ENCODE measurements at places on chromosomes 2 and 18.

DNA sequence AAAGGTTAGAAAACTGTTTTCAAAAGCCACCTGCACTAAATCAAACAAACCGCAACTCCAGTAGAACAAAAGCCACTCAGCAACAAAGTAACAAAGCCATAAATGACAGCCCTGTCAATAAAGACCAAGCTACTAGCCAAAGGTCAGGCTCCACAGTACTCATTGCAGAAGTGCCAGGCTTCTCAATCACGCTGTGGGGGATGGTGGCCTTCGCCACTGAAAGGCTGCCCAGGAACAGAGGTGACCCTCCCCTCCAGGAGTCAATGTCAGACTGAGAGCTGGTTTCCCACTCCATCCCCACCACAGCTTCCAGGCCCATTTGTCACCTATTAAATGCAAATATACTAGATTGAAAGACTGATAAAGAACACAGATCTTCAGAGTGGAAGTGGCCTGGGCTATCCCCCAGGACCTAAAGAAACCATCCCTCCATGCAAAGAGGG lies 5.9 kb downstream of the ATP8B1 start:
- DNase-seq, result no peak

- no peak for DNase-seq
Measured at GRCh38 chr2:200054681-200055468, 99.5 kb downstream of the MAIP1 start.

DNA sequence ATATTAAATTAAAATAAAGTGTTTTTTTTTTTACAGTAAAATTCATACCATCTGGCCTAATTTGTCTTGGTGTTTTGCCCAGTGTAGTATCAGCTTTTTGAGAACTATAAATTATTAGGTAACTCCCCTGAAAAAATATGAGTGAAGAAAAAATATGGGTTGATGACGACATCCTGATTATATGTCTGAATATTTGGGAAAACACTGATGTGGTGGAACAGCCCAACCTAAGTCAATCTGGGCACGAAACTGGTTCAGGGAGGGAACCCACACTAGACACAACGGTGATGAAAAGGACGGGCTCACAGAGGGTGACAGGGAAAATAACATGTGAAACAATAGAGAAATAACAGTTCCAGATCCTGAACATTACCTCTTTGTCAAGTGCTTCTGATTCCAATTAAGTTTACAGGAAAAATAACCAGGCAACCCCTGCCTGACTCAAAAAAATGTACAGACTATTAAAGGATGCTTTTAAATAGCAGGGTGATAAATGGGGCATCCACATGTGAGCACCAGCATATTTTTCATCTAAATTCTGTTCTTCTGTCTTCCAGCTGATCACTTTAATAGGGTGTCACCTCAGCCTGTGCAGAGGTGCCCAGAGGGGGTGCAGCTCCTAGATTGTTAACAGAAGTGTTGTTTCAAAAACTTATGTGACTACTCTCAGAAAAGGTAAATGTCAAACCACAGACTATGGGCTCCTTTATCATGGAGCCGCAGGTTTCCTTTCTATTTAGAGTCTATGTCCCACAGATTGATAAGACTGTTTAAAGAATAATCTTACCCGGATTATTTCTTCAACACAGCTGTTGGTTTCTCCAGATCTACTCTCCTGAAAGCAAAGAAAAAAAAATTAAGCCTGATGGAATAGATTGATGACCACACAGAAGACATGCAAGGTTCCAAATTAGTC lies 305.4 kb downstream of the AFF3 start:
- DNase-seq, result no peak

DNA sequence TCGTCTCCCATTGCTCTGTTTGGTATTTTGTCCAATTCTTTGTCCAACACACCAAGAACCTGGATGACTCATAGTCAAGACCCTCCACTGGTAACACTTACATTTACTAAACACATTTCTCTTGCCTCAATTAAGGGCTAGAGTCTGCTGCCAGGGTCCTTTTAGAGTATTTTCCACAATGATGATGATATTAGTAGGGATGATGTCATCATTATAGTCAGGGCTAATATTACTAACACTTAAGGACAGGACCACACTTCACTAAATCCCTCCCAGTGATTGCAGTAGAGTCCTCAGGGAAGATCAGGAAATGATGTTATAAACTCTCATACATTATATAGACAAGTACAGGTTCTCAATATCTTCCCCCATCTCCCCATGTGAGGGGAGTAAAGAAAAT lies 13.6 kb upstream of the SS18 start:
- no peak for DNase-seq

DNA sequence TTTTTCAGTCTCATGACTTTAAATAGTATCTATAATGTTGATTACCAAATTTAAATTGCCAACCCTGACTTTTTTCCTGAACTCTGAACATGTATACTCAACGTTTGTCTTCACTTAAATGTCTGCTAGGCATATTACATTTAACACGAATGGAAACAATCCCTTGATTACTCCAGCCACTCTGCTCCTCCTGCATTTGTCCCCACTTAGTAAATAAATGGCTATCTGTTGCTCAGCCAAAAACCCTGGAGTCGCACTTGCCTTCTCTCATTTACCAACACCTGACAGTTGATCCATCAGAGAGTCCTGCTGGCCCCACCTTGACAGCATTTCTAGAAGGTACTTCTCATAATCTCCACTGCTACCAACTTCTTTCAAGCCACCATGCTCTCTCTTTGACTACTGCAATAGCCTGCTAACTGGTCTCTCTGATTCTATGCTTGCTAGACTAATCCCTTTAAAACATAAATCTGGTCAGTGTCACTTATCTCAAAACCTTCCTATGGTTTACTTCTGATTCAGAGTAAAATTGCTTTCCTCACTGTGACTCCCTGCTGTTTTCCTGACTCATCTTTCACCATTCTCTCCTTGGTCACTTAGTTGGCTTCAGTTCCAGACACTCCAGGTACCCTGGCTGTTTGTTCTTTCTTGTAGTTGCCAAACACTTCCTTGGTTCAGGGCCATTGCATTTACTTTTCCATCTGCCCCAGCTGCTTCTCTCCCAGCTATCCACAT lies 31.9 kb downstream of the SPAG16 start:
- DNase-seq, result no peak

- DNase-seq, result peak; percentile 2
Measured at GRCh38 chr2:201781557-201782051, 871 bp upstream of the ALS2 start.

DNA sequence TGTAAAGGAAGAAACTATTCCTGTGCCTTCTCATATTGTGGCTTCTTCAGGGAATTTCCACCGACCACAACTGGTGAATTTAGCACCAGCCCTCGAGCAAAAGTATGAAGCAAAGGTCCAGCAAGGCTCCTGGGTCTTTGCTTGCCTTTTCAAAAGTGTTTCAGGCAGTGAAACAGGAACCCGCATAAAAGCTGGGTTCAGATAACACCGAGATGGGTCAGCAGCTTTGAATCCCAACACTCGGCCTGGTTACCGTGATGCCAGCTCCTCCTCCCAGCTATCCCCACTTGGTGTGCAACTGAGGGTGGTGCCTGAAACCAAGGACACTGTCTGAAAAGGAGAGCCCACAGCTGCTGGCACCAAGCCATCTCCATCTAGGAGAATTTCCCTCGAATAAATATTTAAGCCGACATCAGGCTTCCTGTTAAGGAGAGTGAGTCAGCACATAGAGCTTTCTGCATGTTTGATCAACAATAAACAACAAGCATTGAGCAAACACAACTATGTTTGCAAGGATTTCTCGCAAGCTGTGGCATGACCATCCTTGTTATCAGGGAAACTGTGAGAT lies 69.5 kb downstream of the ANTXR1 start:
- no peak for DNase-seq

DNA sequence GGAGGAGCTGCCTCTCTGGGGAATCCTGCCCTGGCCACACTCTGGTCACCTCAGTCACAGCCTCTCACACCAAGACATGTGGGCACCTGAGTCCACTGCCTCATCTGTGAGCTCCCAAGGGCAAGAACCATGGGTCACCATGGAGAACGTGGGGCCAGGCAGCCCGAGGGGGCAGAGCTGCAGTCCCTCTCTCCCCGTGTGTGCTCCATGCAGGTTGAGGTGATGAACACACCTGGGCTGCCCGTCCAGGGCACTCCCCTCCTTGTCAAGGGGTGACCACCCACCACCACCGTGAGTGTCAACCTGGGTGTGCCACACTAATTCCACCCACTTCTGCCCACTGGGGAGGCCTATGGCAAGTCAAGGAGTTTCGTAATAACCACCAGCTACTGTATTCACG lies 159.6 kb upstream of the RAB6C start:
- no peak for DNase-seq

DNA sequence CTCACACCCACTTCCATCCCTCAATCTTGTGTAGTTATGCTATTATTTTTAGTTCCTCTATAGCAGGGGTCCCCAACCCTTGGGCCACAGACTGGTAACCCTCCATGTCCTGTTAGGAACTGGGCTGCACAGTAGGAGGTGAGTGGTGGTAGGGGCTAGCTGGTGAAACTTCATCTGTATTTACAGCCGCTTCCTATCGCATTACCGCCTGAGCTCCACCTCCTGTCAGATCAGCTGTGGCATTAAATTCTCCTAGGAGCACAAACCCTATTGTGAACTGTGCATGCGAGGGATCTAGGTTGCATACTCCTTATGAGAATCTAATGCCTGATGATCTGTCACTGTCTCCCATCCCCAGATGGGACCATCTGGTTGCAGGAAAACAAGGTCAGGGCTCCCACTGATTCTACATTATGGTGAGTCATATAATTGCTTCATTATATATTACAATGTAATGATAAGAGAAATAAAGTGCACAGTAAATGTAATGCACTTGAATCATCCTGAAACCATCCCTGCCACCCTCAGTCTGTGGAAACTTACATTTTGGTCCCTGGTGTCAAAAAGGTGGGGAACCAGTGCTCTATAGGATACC lies 1.6 kb upstream of the RAB11FIP5 start:
- no peak for DNase-seq

- no peak for DNase-seq
Measured at GRCh38 chr2:67828066-67828465, 234.7 kb downstream of the C1D start.

DNA sequence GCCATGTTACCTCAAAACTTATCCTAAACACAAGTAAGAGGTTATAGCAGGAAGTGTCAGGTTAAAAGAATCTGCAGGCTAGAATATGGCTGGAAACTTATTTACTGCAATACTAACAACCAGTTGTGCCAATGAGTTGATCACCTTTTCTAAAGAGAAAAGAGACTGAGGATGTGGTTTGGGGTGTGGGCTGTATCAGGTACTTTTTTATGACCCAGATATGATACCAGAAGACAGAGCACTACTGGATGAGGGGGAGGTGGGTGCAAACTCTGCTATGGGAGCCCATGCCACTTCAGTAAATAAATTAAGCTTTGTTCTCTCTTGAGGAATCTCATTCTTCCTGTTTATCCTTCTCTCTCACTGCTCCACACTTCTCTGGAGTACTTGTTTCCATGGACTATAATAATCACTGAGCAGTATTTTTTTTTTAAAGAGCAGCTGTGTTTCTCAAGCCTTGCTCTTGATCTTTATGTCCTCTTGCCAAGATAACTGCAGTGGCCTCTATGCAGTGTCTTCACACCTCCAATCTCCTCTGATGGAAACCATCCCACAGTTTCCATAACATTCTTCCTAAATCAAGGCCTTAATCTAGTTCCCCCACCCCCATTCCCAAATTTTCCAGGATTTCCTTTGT lies 51.2 kb upstream of the NOSTRIN start:
- DNase-seq, result no peak

DNA sequence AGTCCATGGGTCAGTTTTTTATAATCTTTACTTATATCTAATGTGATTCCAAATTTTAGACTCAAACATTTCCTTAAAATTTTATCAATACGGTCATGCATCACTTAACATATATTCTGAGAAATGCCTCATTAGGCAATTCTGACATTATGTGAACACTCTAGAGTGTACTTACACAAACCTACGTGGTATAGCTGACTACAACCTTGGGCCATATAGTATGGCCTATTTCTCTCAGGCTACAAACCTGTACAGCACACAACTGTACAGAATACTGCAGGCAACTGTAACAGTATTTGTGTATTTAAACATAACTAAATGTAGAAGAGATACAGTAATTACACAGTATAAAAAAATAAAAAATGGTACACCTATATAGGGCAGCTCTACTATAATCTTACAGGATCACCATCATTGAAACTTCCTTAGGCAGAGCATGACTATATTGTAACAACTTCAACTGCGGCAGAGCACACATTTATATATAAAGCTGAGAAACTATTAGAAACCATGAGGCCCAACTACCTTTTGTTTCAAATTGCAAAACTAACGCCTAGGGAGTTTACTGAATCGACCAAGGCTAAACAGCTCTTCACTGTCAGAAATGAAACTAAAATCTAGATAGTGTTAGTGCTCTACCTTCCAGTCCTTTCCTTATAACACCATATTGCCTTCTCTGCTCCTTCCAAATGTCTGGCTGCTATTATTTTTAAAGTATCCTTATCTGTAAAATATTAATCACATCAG lies 6.9 kb downstream of the YES1 start:
- DNase-seq, result no peak

DNA sequence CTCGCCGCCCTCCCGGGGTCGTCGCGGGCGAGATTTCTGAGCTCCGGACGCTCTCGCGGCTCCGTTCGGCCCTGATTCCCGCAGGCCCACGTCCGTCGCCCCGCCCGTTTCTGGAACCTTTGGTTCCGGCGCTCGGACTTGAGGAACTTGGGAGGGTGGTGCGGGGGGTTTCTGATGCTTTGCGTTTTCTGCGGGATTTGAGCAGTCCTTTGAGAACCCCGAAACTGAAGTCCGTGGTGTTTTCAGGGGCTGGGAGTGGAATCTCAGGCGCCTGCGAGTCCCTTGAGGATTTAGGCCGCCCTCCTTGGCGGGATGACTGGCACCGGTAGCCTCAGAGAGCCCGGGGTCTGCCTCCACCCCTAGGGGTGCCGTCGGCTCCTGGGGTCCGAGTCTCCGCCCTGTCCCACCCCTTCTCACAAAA lies 336 bp downstream of the THNSL2 start:
- DNase-seq, result no peak

DNA sequence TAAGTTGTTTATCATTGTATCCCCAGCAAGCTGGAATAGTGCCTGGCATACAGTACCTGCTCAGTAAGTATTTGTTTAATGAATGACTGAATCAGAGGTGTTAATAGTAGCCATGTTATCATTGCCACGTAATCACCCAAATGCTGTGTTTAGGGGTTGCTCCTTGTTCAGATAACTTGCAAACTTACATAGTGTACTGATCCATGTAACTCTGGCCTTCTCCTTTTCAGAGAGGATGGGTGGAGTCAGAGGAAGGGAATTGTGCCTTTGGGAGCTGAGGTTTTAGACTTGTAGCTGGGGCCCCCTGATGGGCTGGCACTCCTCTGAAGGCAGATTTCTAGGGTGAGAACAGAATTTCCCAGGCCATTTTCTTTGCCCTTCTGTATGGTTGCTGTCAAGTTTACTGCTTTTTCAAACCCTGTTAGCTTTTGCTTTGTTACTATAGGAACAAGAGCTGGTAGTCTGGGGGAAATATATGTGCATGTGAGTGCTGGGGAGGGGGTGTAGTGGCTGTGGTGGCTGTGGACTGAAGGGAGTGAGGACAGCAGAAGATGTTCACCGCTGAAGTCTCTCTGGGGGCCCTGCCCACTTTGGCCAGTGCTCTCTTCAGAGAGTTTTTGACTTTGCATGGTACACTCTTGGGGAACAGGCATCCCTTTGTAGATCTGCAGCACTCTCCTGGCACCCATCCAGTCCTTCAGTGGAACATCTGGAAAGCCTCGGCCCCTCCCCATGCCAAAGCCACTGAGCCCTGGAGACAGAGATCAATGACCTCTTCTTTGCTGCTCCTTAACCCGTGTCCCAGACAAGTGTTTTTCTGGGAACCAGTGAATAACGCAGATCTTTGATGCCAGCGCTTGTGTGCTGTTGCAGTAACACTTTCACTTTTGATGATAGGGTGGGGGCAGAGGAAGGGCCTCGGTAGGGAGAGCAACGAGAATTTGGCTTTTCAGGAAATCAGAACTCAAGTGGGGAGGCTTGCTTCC lies 209.0 kb downstream of the PRKCE start:
- DNase-seq, result no peak
